Lung (tissue), 17 donors: ENCODE measurements at places on chromosomes 1 and 21.

DNA sequence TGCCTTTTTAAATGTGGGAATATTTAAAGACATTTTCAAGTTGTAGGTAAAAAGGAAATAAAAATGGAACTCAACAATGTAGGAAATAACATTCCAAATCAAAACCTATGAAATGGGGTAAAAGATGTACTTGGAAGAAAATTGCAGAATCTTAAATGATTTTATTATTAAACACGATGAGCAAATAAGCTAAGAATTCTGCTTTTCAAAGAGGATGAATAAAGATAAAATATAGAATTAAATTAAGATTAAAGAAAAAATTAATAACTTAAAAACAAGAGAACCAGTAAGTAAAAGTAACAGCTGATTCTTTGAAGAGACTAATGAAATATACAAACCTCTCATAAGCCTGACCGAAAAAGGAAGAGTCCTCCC lies 74.0 kb downstream of the NPHP4 start:
- no peak for DNase-seq

DNA sequence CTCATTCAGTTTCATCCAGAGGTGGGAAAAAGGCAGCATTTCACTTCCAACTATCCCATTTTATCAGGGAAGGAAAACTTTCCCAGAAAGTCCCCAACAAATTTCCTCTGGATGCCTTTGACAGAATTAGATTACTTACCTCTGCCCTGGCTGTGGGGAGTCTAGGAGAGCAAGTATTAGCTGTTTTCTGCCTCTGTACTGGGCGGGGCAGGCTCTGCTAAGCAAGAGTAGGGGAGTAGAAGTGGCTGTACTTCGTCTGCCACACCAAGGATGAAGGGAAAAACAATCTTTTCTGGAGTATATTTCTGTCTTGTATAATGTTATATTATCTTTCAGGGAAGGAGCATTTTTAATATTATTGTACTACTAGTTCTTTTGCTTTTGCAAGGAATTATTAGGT lies 78.5 kb downstream of the FNBP1L start:
- DNase-seq = no peak

- no peak for DNase-seq
These were observed 607.7 kb downstream of the KIF26B start for GRCh38 chr1:245762396-245762910.

DNA sequence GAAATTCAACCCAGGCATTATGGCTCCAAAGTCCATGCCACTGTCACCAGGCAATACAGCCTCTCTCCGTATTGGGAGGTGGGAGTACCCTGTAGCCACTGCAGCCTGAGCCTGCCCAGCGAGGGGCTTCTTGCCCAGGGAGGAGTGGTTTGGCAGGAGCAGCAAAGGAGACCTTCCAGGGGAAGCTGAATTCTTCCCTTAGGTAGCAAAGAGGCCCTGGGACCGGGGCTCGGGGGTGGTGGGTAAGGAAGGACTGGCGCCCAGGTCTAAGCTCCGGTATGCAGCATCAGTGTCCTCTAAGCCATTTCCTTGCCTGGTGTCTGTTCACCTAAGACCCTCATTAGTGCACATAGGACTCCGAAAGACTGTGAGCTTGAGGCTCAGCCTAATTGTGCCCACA lies 17.0 kb downstream of the TNNT2 start:
- no peak for DNase-seq

DNA sequence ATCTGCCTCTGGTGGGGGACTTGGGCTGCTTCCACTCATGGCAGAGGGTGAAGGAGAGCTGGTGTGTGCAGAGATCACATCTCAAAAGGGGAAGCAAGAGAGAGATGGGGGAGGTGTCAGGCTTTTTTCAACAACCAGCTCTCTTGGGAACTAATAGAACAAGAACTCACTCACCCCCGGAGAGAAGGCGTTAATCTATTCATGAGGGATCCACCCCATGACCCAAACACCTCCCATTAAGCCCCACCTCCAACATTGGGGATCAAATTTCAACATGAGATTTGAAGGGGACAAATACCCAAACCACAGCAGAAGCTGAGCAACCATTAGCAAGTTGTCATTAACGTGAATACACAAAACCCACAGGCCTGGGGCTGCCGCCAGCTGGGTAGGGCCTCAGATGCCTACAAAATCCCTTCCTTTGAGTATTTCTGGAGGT lies 12.0 kb upstream of the VWA5B1 start:
- no peak for DNase-seq

DNA sequence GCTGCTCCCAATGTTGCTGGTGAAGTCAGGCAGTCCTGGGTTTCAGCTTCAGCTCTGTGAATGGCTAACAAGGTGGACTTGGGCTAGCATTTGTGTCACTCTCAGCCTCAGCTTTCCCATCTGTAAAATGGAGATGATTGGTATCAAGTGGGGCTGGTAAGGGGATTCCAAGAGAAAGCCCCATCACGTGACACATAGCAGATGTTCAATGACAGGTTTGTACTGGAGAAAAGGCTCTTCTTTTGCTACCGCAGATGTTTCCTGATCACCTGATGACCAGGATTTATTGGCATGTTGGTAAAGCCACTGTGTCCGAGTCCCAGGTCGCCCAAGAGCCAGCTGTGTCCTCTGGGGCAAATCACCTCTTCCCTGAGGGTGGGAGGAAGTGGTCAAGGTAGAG lies 335.0 kb downstream of the MATN1 start:
- no peak for DNase-seq

DNA sequence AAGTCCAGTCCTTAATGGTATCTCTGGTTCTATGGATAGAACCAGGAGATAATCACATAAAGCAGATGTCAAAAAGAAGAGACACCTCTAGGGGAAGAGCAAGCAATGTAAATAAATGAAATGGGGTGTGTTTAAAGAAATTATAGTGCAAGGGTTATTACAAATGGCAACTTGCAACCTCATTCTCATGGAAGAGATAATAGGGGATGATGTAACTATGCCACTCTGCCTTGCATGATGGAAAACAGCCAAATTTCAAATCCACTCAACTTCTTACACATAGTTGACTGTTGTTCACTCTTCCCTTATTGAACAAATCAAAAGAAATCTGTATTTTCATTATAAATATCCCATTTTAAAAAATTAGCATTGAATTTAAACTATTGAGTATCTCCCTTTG lies 274.0 kb upstream of the TMPRSS15 start:
- DNase-seq = no peak

DNA sequence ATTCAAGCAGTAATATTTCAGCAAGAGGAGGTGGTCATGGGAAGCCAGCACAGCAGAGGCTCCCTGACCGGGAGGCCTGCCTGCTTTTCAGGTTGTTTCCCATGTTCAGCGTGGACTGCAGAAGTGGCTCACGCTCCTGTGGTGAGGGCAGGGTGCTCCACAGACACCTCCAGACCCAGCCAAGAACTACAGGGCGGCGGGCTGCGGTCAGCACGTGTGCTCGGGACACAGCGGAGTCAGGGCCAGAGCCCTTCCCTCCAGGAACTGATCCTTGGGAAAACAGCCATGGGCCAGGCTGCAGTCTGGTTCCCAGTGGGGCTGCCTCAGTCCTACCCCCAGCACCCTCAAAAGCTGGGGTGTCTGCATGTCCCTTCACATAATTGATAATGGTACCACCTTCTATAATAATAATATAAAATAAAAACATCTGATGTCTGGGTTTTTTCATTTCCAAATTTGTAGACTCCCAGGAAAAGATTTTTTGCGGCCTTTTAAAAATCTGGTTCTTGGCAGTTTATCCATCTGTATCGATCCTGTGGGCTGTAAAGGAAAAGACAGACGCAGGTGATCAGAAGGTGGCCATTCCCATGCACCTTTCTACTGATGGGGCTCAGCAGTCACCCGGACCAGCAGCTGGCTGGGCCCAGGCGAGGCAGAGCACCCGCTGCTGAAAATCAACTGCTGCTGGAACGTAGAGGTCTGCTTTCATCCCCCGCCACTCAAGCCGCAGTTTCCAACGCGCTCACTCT lies 10.7 kb downstream of the THAP3 start:
- no peak for DNase-seq

- peak; percentile 10 for DNase-seq
These were observed 98.9 kb downstream of the DMRTB1 start for GRCh38 chr1:53557830-53558738.

- no peak for DNase-seq
These were observed 512.5 kb upstream of the LRRC7 start for GRCh38 chr1:69055194-69055593.

DNA sequence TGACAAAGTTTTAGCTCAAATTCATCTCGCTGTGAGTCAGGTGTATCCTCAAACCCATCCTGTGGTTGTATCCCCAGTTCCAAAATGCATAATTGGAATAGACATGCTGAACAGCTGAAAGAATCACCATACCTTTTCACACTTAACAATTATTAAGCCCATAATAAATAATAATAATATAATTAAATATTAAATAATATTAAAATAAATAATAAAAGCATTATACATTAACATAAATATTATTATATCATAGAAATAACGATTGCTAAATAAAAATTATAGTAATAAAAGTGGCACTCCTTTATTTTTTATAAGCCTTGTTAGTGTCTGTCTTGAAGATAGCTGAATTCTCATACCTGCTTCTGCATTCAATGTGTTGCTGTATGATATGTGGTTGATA lies 257.5 kb upstream of the B3GALT2 start:
- no peak for DNase-seq

DNA sequence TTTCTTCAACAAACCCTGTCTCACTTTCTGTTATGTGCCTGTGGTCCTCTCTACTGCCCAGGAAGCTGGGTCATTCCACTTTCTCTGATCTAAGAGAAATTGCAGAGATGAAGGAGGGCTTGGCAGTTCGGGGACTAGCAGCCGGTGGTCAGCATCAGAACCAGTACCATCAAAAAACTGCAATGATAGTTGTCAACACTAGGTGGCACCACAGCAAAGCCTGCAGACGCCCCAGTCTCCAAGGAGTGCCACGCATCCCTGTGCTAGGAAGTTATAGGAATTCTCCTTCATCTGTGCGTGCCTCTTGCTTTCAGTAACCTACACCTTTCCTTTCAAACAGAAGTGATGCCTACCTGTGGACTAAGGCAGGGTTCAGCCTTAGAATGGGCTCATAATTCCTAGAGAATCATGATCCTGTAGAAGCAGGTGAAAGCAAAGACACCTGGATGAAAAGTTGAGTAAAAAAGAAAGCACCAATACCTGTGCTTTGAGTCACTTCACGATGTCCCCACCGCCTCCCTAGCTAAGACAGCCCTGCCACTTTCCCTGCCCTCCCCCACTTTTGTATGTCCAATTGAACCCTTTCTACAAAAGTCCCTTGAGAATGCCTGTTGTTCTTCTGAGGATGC lies 129.2 kb downstream of the ADAMTS1 start:
- peak; percentile 66 for DNase-seq

DNA sequence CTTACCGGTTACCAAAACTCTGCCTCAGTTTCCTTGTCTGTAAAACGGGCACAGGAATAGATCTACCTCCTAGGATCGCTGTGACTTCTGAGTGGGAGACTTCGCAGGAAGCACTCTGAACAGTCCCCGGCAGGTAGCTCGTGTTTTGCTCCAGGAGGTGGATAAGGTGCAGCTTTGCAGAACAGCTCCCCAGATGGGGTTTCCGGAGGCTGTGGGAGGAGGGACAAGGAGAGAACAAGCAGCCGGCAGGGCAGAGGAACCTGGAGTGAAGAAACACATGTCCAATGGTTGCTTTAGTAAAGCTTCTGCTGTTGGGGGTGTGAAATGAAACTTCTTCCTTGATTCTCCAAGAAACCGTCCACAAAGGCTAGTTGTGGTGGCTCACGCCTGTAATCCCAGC lies 95.5 kb upstream of the TARDBP start:
- no peak for DNase-seq

DNA sequence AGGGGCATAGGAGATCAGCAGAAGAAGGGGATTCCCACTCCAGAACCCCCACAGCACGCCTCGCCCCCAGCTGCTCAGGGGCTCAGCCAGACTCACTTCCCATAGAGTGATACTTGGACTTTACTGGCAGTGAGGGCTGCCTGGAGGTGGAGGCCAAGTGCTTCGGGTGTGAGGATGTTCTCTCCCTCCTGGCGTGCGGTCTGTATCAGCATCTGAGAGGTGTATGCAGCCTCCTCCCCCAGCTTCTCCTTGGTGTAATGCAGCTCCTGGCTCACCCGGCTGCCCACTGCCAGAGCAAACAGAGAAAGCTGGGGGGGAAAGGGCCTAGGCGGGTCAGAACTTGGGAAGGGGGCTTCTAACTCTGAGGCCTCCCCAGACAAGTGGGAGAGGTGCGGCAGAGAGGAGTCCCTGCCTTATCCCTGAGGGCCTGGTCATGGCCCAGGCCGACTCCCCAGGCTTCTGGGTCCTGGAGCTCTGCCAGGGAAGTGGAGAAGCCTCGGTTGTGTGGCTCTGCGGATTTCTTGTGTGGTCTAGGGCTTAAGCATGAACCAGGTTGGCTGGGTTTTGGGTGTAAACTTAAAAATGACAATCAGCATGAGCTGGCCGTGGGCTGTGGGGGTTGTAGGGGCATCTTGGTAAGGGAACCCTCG lies 10.9 kb downstream of the PTCH2 start:
- no peak for DNase-seq

- peak; percentile 11 for DNase-seq
These were observed 1.4 kb downstream of the PRXL2B start for GRCh38 chr1:2587860-2588571.

DNA sequence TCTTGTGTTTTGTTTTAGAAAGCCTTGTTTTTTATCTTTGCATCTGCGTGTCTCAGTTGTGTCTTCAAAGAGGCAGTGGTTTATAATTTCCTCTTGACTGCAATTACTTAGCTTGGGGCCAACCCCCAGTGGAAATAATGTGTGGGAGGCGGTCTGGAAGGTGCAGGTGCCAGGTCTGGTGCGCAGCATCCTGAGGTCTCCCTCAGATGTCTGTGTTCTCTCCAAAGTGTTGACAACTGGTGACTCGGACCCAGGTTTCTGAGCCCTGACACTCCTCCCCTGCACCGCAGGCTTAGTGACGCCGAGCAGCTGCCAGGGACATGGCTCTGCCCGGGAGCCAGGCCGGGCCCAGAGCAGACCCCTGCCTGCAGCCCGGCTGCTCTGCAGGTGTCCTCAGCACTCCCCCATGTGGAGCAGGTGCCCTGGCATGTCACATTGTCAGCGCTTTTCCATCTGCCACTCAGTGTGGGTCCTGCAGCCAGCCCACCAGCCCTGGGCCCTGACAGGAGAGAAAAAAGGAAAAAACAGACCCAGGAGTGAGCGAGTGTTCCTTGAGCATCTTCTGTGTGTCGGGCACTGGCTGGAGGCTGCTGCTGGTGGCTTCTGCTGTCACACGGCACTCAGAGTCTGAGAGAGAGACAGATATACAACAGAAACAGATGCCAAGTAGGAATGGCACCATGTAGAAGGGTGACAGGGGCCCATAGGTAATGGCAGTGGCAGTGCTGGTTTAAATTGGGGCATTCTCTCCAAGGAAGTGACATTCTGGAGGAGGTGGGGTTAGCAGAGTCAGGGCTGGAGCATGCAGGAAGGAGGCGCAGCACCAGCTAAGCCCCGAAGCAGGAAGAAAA lies 24.8 kb upstream of the SELENON start:
- no peak for DNase-seq
